ENCODE measurements at places on chromosomes 2 and 18.

- H3K27me3 ChIP-seq, result no peaks in the 10 kb centered on the region
- H3K36me3 ChIP-seq, result no peaks in the 10 kb centered on the region
- H3K4me3 ChIP-seq, result no peak overlapping the region
- H3K4me1 ChIP-seq, result no peaks in the 10 kb centered on the region
Measured at GRCh38 chr2:118312969-118313756, 224.9 kb downstream of the INSIG2 start.

DNA sequence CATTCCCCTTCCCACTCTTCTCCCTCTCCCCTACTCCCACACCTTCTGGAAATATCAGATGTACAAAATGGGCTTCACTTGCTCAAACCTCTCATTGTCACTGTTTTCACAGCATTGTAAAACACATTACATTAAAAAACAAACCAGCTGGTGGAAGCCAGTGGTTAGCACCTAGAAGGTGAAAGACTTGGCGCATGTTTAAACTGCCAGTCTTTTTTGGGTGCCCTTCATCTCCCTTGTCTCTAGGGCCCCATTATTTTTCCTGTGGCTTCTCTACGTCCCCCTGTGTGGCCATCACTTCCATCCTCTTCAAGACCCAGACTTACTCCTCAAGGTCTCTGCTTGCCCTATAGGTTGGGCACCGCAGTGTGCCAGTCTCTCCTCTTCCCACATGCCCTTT is 34.9 kb downstream of the MGAT5 start:
- H3K4me1 ChIP-seq, result no peaks in the 10 kb centered on the region
- no peaks in the 10 kb centered on the region for H3K27me3 ChIP-seq
- no peak overlapping the region for H3K27ac ChIP-seq

DNA sequence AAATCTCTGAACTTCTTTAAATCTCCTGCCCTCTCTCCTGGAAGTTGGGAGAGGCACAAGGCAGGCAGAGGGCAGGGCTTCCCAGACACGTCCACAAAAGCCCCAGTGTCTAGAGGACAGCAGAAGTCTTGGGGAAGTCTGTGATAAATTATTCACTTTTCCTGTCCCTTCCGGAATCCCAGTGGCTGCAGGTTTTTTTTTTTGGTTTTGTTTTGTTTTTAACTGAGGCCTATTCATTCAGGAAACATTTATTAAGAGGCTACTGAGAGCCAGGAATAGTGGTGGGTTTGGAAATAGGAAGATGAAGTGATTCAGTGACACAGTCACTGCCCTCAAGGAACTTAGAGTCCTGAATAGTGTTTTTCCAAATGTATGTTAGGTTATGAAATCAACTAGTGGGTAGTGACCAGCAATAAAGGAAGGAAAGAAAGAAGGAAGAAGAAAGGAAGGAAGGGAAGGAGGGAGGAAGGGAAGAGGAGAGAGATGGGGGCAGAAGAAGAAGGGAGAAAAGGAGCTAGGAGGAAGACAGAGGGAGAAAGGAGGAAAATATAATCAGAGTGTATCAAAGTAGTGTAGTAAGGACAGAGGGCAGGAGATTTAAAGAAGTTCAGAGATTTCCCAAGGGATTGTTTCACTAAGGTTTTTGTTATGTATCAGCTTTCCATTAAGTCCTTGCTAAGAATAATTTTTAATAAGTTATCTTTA is 98.9 kb upstream of the ZFP36L2 start:
- H3K4me1 ChIP-seq, result no peaks in the 10 kb centered on the region
- no peaks in the 10 kb centered on the region for H3K36me3 ChIP-seq
- H3K27ac ChIP-seq, result no peak overlapping the region
- no peak for DNase-seq

- H3K27me3 ChIP-seq, result no peaks in the 10 kb centered on the region
- H3K4me1 ChIP-seq, result peaks cover 7% of the 10 kb centered on the region
- no peak overlapping the region for H3K27ac ChIP-seq
- H3K36me3 ChIP-seq, result 0 out of 2 replicates have a peak, but pooled peaks cover 3% of the 10 kb centered on the region
Measured at GRCh38 chr18:46040747-46041104, 31.3 kb downstream of the PSTPIP2 start.

GRCh38 chr2:21422050-21422449 is 298.3 kb downstream of the TDRD15 start:
- no peaks in the 10 kb centered on the region for H3K36me3 ChIP-seq
- no peak for DNase-seq
- no peak overlapping the region for H3K4me3 ChIP-seq
- H3K4me1 ChIP-seq, result no peaks in the 10 kb centered on the region
- H3K27me3 ChIP-seq, result no peaks in the 10 kb centered on the region

DNA sequence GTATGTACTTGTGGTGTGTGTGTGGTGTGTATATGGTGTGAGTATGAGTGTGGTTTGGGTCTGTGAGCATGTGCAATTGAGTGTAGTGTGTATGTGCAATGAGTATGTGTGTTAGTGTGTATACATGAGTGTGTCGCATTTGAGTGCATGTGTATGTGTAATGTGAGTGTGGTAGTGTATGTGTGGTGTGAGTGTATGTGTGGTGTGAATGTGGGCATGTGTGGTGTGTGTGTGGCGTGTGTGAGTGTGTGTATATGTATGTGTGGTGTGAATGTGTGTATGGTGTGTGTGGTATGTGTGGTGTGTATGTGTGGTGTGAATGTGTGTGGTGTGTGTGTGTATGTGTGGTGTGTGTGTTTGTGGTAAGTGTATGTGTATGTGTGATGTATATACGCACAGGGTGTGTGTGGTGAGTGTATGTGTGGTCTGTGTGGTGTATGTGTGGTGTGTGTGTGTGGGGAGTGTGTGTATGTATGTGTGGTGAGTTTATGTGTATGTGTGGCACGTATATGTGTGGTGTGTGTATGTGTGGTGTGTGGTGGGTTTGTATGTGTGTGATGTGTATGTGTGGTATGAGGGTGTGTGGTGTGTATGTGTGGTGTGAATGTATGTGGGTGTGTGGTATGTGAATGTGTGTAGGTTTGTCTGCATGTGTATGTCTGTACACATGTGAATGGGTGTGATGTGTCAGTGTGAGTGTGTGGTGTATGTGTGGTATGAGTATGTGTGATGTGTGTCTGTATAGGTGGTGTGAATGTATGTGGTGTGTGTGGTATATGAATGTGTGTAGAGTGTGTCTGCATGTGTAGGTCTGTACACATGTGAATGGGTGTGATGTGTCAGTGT is 123.4 kb downstream of the DOCK10 start:
- H3K27ac ChIP-seq, result no peak overlapping the region
- no peaks in the 10 kb centered on the region for H3K36me3 ChIP-seq
- H3K4me3 ChIP-seq, result no peak overlapping the region
- no peaks in the 10 kb centered on the region for H3K27me3 ChIP-seq
- DNase-seq, result no peak

- no peaks in the 10 kb centered on the region for H3K27me3 ChIP-seq
- H3K27ac ChIP-seq, result peak overlapping the region; percentile 55
- no peak overlapping the region for H3K4me3 ChIP-seq
- DNase-seq, result no peak
- H3K36me3 ChIP-seq, result no peaks in the 10 kb centered on the region
Measured at GRCh38 chr18:63553081-63553480, 10.9 kb downstream of the SERPINB12 start.

DNA sequence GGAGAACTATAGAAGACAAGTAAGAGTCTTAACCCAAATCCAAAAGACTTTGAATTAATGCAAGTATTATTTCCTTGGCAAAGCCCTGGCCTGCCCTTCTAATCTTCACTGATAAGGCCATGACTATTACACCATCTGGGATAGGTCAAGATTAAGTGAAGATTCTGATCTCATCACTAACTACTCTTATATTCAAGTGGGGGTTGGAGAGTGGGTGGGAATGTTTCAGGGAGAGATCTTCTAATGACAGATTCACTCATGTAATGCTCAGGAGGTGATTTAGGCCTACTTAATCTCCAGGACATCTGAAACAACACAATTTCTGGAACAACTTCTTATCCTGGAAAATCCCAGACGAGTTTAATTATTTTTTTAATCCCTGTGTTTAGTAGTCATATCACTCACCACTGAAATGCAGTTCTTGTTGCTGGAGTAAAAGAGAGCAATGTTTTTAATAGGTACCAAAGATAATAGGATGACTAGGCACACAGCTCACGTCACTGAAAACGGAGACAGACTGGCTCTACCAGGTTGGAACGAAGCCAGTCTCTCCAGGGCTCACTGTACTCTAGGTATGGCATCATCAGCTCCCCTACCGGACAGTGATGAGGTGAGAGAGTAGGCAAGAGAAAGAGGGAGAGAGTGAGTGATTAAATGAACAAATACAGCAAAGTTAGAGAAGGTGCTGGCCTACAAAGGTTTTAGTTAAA is 133.1 kb downstream of the NCKAP5 start:
- H3K27me3 ChIP-seq, result no peaks in the 10 kb centered on the region
- H3K4me3 ChIP-seq, result no peak overlapping the region
- H3K36me3 ChIP-seq, result no peaks in the 10 kb centered on the region
- no peak overlapping the region for H3K27ac ChIP-seq
- peak; percentile 70 for DNase-seq

DNA sequence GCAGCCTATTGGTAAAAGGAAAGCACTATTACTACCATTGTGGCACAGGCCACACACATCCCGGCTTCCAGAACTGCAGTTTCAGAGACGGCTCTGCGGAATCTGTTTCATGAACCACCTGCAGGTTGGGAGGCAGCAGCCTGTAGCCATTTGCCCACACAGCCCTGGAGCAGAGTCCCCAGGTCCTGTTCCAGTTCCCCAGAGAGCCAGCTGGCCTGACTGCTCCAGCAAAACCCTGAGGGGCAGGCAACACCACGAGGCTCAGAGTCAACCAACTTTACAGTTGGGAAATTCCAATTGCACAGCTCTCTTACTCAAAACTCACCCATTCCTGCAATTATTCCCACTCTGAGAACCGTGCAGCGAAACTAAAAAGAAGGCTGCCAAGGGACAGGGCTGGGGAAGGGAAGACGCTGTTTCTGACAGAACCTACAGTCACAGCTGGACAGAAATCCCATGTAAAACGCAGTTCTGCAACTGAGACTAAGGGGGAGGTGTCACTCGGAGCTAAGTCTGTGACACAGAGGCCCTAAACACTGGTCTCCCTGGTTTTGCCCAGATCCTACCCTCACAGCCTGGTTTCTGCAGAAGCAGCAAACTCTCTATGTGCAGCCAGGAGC is 219.4 kb downstream of the TMEM163 start:
- H3K4me3 ChIP-seq, result no peak overlapping the region
- no peaks in the 10 kb centered on the region for H3K36me3 ChIP-seq
- DNase-seq, result no peak

GRCh38 chr2:236133410-236134012 is 34.7 kb downstream of the GBX2 start:
- no peak for DNase-seq
- H3K27me3 ChIP-seq, result no peaks in the 10 kb centered on the region
- H3K4me1 ChIP-seq, result no peaks in the 10 kb centered on the region
- no peak overlapping the region for H3K27ac ChIP-seq
- no peak overlapping the region for H3K4me3 ChIP-seq

DNA sequence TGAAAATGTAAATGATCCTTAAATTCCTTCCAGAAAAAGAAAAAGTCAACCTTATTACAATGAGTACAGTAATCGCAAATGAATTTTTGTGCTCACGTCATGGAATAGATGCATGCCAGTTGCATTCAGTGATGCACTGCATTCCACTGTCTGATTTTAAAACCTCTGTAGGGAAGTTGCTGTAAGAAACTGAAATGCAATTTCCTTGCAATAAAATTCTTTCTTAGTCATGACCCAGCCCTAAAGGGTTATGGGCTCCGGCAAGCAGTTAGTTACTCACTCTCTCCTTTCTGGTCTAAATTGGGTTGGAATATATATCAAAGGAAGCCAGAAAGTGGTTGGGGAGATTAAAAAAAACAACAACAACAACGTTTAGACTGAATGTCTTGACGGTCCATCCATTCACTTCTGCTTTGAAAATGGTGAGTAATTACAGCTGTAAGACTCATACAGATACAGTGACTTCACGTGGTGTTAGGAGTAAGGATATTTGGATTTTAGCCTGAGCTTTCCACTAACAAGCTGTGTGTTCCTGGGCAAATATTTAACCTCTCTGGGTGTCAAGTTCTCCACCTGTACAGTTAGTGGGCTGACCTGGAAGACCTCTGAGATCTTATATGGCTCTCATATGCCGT is 8.6 kb upstream of the RND3 start:
- H3K27me3 ChIP-seq, result no peaks in the 10 kb centered on the region
- no peaks in the 10 kb centered on the region for H3K36me3 ChIP-seq
- peak overlapping the region; percentile 90 for H3K27ac ChIP-seq

GRCh38 chr2:56077359-56077915 is 106.4 kb upstream of the CCDC85A start:
- no peaks in the 10 kb centered on the region for H3K36me3 ChIP-seq
- no peak overlapping the region for H3K27ac ChIP-seq

- no peak for DNase-seq
- no peak overlapping the region for H3K4me3 ChIP-seq
- no peaks in the 10 kb centered on the region for H3K27me3 ChIP-seq
- no peaks in the 10 kb centered on the region for H3K36me3 ChIP-seq
Measured at GRCh38 chr2:189175869-189176433, 3.6 kb downstream of the COL5A2 start.

GRCh38 chr2:104102615-104103014 is 751.3 kb upstream of the POU3F3 start:
- H3K4me3 ChIP-seq, result no peak overlapping the region
- H3K27me3 ChIP-seq, result no peaks in the 10 kb centered on the region
- no peak for DNase-seq
- H3K4me1 ChIP-seq, result no peaks in the 10 kb centered on the region
- H3K36me3 ChIP-seq, result no peaks in the 10 kb centered on the region

DNA sequence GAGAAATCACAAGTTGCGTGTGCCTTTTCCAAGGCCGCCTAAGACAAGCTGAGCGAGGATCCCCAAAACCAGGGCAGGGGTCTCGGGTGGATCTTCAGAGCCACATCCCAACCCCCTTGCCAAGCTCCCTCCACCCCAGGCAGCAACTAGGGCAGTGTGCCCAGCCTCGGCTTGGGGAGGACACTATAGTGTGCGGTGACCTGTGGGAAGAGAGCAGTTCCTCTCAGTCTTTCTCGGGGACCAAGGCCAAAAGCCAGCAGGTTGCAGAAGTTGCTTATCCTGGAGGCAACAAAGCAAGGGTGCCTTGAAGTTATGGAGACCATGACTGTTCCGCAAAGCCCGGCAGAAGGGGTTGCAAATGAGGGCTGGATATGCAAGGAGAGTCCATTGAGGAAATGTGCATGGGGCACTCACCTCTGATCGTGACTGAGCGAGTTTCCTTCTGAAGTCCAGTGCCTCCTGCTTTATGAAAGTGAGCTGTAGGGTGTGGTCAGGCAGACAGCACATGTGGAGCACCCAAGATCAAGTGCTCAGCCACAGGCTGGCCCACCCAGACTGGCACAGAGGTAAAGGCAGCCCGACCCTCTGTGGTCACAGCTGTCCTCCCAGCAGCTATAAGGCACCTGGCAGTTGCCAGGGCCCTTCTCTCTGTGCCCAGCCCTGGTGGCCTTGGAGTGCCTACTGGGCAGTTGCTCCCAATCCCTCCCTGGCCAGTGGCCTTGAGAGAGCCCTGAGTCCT is 260.5 kb downstream of the ATAD2B start:
- DNase-seq, result no peak
- no peak overlapping the region for H3K4me3 ChIP-seq
- H3K36me3 ChIP-seq, result no peaks in the 10 kb centered on the region
- no peak overlapping the region for H3K27ac ChIP-seq

DNA sequence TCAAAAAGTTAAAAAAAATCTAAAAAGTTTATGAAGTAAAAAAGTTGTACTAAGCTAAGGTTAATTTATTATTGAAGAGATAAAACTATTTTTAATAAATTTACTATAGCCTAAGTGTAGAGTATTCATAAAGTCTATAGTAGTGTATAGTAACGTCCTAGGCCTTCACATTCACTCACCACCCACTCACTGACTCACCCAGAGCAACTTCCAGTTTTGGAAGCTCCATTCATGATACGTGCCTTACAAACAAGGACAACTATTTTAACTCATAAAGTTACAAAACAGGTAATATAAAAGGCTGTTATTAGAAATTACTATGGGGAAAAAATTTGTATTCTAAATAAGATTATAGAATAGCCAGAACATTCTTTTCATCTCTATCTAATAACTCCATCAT is 158.9 kb upstream of the FN1 start:
- peaks cover 19% of the 10 kb centered on the region for H3K4me1 ChIP-seq
- H3K27me3 ChIP-seq, result no peaks in the 10 kb centered on the region
- no peak overlapping the region for H3K27ac ChIP-seq
- no peaks in the 10 kb centered on the region for H3K36me3 ChIP-seq
- H3K4me3 ChIP-seq, result no peak overlapping the region
